ENCODE measurements at places on chromosomes 2 and 18.
A peak's percentile ranks its signal among the peaks of the same experiment; 100 is the strongest.

DNA sequence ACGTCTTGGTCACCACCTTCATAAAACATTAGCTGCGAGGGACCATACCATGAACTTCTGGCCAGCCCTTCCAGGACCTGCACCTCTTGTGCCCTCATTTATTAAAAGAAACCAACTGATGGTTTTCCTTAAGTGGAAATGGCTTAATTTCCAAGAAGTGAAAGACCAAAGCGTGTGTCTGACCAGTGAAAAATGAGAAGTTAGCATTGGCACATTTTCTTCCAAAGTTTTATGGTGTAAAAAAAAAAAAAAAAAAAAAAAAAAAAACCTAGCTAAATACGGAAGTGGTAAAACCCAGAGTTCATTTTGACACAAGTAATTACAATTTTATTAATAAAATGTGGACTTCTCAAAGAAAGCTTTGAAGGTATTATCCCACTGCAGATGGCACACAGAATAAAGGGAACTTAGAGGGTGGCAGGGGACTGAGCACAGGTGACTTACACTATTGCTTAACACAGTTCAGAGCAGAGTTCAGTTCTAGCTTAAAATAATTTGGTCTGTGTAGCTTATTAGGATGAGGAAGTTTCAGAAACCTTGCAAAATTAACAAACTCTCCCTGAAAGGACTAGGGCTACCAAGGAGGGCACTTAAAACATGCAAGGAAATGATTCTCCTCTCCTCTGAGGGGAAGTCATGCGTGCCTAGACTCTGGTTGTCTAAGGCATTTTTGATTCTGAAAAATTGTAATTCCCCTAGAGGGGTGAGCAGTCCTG, 42.2 kb upstream of the EPG5 start:
- no peak for DNase-seq

DNA sequence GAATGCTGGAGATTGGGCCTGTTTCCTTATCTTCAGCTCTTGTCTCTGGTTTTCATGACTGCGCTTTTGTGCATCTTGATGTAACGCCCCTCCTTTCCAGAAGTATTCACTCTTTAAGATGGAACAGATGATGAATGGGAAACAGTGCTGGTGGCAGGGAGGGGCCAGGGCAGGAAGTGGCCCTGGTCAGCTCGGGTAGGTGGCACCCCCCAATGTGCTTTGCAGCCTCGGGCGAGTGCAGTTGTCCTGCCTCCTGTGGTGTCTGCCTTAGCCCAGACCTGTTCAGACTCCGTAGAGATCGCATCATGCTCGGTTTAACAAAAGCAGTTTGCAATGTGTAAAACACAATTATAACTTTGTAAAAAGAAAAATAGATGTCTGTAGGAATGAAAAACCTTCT, 17.0 kb upstream of the MGAT4A start:
- no peak for DNase-seq

DNA sequence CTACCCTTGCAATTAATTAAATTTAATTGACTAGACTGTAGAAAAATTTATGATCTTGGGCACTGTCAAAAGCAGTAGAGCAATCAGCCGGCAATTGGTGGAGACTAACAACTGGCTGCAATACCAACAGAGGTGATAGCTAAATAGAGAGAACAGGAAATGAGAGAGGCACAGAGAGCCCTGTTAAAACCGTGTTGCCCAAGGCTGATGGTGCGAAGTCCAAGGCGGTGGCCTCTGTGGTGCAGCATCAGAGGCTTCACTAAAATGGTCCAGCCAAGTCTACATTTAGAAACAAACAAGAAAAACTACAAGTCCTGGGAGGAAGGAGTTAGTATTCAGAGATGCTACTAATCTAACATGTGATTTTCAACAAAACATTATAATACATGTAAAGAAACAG, 115.6 kb downstream of the NETO1 start:
- no peak for DNase-seq

GRCh38 chr18:23872701-23873550, 141.6 kb upstream of the TTC39C start:
- DNase-seq = no peak

GRCh38 chr2:123002660-123003248, 1022.3 kb upstream of the CNTNAP5 start:
- DNase-seq = no peak

DNA sequence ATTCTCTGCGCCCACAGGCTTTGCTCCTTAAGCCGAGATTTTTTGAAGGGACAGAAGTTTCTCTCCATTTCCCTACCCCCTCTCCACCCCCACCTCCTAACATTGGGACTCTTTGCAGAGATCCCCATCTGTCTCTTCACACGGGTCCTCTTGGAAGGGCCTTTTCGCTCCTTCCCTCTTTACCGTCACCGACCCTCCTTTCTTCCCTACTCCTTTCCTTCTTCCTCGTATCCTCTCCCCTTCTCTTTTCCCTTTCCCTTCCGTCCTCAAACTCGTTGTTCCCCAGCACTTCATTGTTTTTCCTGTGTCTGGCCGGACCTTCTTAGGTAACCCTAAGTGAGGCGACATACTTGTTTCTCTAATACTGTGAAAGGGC, 660 bp downstream of the COPS7B start:
- no peak for DNase-seq

- no peak for DNase-seq
Observed at GRCh38 chr2:158808426-158808825, 13.3 kb downstream of the DAPL1 start.

GRCh38 chr2:237433920-237434676, 20.1 kb upstream of the COL6A3 start:
- no peak for DNase-seq

DNA sequence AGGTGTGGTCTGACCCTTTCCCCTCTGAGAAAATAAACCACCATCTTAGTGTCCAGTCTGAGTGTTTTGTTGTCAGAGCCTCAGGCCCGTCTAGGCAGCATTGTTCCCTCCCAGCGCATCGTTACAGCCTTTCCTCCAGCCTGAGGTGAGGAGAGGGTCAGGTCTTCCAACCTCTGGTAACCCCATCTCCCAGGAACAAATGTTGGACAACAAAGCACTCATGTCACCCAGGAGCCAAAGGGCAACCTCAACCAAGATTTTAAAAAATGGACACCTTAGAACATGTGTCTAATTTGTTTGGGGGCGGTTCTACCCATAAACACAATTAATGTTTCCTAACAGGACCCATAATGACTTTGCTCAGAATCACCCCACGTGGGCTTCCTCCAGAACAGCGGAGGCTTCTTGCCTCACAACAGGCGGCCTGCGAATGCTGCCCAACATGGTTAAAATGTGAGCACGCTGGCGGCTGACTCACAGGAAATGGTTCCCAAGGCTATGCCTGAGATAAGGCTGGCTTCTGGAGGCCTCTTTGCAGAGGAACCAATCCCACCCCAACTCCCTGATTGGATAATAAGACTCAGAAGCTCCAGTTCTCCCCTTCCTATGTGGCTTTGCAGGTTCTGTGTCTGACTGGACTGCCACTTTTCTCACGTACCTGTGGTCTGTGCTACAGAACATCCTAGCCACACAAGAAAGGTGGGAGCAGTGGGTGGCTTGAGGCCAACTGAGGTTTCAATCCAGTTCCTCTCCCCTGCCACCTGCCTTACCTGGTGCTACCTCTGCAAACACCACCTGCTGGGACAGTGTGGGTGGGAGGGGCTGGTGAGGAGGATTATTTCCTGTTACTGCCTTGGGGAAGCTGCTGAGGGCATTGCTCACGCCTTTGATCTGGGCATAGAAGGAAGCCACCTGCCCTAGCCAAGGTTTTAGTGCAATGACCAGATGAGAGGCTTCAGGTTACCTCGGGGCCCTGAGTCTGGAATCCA, 108.8 kb downstream of the B3GNT2 start:
- no peak for DNase-seq

GRCh38 chr18:76468345-76469304, 26.4 kb downstream of the ZNF516 start:
- DNase-seq = no peak

DNA sequence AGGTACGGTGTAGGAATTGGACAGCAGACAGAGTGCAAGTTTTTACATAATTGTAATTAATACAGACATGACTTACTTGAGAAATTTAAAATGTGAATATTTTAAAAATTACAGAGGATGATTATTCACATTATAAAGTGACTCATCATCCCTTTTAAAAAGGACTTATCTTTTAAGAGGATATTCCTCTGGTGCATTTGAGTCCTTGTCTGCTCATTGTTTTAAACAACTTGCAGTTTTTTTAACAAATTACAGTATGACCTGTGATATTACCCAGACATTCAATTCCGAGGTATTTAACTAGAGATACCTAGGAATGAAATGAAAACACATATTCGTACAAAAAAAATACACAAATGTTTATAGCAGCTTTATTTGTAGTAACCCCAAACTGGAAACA, 38.0 kb downstream of the SPTBN1 start:
- DNase-seq = no peak

DNA sequence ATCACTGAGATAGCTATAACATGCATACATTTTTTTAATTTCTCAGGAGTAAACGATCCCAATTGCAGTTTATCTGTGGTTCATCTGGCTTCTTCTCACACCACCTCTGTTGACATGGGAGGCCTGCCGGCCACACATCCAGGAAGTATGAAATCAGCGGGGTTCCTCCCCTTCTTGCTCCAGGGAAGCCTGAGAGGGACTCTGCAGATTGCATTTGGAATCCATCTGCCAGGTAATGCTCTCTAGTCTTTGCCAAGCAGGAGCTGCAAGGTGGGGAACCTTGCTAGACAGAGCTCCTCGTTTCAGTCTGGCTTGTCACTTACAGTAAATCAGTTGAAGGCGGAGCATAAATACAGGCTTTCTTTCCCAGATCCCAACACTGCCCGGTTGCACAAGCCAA, 49.9 kb downstream of the SOX11 start:
- DNase-seq = no peak

DNA sequence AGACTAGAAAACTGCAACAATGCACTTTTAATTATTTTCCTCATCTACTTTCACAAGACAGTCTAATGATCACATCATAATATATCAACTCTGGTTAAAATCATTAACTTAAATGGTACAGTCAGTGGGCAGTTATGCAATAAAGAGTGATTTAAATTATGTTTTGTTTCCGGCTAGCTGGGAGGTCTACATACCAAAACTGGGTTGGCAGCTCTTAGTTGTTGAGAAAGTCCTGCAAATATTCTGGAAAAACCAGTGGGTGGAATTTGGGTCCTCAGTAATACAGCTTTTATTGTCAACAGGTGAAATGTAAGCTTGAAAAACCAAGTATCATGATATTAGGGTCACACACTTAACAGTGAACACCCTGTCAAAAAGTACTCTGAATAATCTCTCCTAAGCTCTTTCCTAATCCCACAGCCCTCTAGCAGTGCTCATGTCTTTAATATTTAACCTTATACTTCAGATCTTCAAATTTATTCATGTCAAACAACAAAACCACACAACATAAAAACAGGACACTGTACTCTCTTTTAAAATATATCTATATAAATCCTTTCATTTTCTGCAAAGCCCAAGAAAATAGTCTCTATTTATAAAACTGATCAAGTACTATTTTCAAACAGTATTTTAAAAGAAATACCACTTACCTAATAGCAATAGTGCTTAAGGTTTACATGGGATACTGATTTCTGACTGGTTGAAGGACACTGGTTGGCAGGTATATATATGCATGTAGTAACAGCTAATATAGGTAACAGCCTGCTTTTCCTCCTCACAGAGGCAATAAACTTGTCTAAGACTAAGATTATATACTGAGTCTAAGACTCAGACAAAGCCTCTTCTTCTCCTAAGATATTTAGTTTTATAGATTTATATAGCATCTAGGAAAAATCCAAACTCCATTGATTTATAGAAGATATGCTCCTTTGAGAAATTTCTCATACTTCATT, 103.8 kb downstream of the GAREM1 start:
- DNase-seq = peak; percentile 44

- no peak for DNase-seq
Observed at GRCh38 chr2:42128721-42129486, 40.2 kb upstream of the EML4 start.

- no peak for DNase-seq
Observed at GRCh38 chr2:196247114-196247975, 76.0 kb upstream of the STK17B start.

DNA sequence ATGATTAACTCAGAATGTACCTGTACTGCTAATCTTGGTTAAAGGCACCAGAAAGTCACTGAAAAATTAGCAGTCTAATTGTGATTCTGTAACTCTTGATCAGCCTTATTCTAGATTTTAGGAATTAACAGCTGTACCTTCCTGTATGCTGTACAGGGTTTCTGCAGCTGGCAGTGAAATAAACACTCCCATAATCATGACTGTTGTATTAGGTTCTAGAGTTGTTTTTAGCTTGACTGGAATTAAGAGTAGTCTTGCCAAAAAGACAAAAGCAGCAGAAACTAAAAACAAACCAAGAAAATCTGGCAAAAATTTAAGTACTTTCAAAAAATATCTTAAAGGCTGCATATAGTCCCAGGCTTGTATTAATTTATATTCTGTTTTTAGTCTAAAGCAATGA, 103.5 kb downstream of the SOS1 start:
- no peak for DNase-seq

DNA sequence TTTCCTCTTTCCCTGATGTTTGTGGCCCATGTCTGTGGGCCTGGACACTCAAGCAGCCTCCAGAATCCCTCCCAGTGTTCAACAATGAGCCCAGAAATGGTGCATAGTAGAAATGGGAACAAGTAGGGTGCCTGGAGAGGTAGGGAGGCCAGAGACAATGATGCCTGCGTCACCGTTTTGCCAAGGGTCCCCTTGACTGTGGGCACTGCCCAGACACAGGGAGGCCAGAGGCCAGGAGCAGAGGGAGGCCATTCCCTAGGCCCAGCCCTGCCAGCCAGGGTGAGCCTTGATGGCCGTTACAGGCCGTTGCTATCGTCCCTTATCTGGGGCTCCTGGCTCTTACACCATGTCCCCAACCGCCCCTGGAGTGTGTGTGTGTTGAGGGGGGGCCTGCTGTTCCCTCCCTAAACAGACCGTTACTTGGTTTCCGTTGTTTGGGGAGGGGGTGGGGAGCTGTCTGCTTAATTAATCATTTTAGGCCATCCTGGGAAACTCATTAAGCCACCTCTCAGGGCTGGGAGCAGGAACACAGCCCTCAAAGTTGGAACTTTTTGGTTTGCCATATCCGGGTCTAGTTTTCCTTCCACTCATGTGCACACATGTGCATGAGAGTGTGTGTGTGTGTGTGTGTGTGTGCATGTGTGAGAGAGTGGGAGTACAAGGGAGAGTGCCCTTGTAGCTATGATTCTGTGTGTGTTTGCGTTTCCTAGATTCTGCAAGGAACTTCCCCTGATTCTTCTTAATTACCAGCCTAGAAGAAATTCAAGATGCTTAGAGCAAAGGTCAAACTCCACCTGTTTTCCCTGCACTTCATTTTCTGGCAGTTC, 135.2 kb upstream of the HAAO start:
- DNase-seq = no peak

- no peak for DNase-seq
Observed at GRCh38 chr2:127857265-127857808, 618 bp downstream of the POLR2D start.

GRCh38 chr2:151289972-151290866, 751 bp upstream of the NMI start:
- peak; percentile 63 for DNase-seq
